ENCODE measurements at places on chromosomes 11 and 22.

- DNase-seq, result no peak
Measured at GRCh38 chr22:27752771-27753170, 48.8 kb downstream of the MN1 start.

- no peak for DNase-seq
Measured at GRCh38 chr11:34292546-34292945, 65.3 kb downstream of the ABTB2 start.

- DNase-seq, result no peak
Measured at GRCh38 chr22:46004105-46004866, 27.3 kb upstream of the WNT7B start.

- no peak for DNase-seq
Measured at GRCh38 chr11:133693110-133693509, 152.2 kb downstream of the SPATA19 start.

- no peak for DNase-seq
Measured at GRCh38 chr22:21919526-21920307, 32.9 kb downstream of the PPM1F start.

GRCh38 chr11:117909611-117910382, 19.4 kb downstream of the TMPRSS13 start:
- no peak for DNase-seq

- no peak for DNase-seq
Measured at GRCh38 chr22:36081023-36081431, 52.4 kb upstream of the RBFOX2 start.

DNA sequence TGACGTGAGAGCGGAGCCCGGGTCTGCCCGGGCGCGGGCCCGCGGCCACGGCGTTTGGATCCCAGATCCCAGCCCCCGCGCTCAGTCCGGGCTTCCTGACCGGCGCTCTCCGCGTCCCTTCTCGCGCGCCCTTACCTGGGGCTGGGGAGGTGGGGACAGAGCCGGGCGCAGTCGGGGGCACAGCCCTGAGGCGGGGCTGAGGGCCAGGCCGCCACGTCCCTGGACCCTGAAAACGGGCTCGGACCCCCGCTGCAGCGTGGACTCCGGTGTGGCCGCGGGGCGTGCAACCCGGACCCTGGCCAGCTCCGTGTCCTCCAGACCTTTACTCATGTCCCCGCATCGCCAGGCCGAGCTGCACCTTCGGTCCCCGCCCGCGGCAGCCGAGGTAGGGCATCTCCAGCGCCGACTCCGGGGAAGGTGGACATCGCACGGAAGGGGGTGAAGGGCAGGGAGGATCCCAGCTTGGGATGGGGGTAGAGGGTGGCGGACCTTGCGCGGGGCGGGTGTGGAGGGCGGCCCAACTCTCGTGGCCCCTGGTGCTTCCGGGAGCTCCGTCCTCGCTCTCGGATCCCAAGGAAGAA, 9.9 kb upstream of the AIFM3 start:
- no peak for DNase-seq

GRCh38 chr11:61688365-61689163, 8.4 kb downstream of the DAGLA start:
- no peak for DNase-seq

All from stimulated activated CD4-positive, alpha-beta T cell treated with anti-CD3 and anti-CD28 coated beads, Interleukin-1b, Interleukin-23, amount 100 ng/mL, for 1 hour (primary cell).